Bronchus fibroblast of lung (primary cell): ENCODE measurements at places on chromosomes 13 and 19. TPM values are rescaled to one million over a fixed set of nuclear protein-coding genes. Genes with fewer than 3 reads are reported as not detected.

Gene CHST8
- under 0.01 TPM in 1 of 2 replicates, not detected in the other for total RNA-seq

Gene TMEM238
- total RNA-seq, result 0.17 and 1.8 TPM in 2 replicates

Gene LGALS4
- total RNA-seq, result 0.15 TPM in 1 of 2 replicates, not detected in the other

Gene SHD
- not detected in 2 replicates for total RNA-seq

Gene ZNF180
- 6.6 and 7.7 TPM in 2 replicates for total RNA-seq

Gene GGACT
- 4.2 and 6.7 TPM in 2 replicates for total RNA-seq

Gene NFIX
- 41.0 and 42.9 TPM in 2 replicates for total RNA-seq

Gene ZNF14
- total RNA-seq, result 2.1 and 2.2 TPM in 2 replicates

Gene IFNL1
- total RNA-seq, result not detected in 2 replicates

Gene ATP4A
- total RNA-seq, result not detected in 2 replicates

Gene FCGBP
- under 0.01 TPM in 1 of 2 replicates, not detected in the other for total RNA-seq

Gene FAM83E
- 0.45 and 0.50 TPM in 2 replicates for total RNA-seq

Gene B9D2
- 6.2 and 12.6 TPM in 2 replicates for total RNA-seq

Gene MYBPC2
- not detected in 2 replicates for total RNA-seq

Gene PRTN3
- not detected in 2 replicates for total RNA-seq

Gene KLK14
- total RNA-seq, result not detected in 2 replicates

Gene CBY2
- total RNA-seq, result not detected in 2 replicates

Gene COG3
- 19.5 and 21.0 TPM in 2 replicates for total RNA-seq

Gene PODNL1
- total RNA-seq, result 1.7 and 1.9 TPM in 2 replicates

Gene KIRREL2
- under 0.01 TPM in 2 replicates for total RNA-seq

Gene SLC10A2
- not detected in 2 replicates for total RNA-seq

Gene SETDB2
- 3.6 and 4.0 TPM in 2 replicates for total RNA-seq

Gene MISP3
- total RNA-seq, result 0.30 and 1.2 TPM in 2 replicates

Gene SCN1B
- total RNA-seq, result 4.0 and 4.3 TPM in 2 replicates

Gene TMED1
- 48.3 and 52.6 TPM in 2 replicates for total RNA-seq

Gene YJEFN3
- total RNA-seq, result 0.30 and 1.0 TPM in 2 replicates

Gene PLVAP
- not detected in 2 replicates for total RNA-seq

Gene LRG1
- not detected in 2 replicates for total RNA-seq

Gene APOC4
- not detected in 2 replicates for total RNA-seq

Gene ZNF541
- total RNA-seq, result 0.15 TPM in 1 of 2 replicates, not detected in the other

Gene PGLYRP1
- total RNA-seq, result not detected in 2 replicates

Gene CGB5
- total RNA-seq, result not detected in 2 replicates

Gene CYP4F8
- total RNA-seq, result not detected in 2 replicates

Gene DACH1
- total RNA-seq, result under 0.01 and 0.17 TPM in 2 replicates
